ENCODE measurements at places on chromosomes 7 and 10.

GRCh38 chr10:132110111-132110521, 44.4 kb downstream of the JAKMIP3 start:
- no peak for DNase-seq

GRCh38 chr7:116310141-116310540, 99.8 kb downstream of the TES start:
- DNase-seq: no peak

GRCh38 chr7:29276199-29276598, 81.6 kb downstream of the CHN2 start:
- no peak for DNase-seq

GRCh38 chr10:101774589-101775272, 1.2 kb downstream of the FGF8 start:
- DNase-seq: no peak

- no peak for DNase-seq
These were observed 547.7 kb upstream of the DPP6 start for GRCh38 chr7:153504288-153505075.

GRCh38 chr10:131396121-131397050, 84.9 kb upstream of the TCERG1L start:
- DNase-seq: no peak

- DNase-seq: no peak
These were observed 108.9 kb upstream of the HDAC9 start for GRCh38 chr7:18386607-18387006.

GRCh38 chr10:89873055-89873454, 171.7 kb downstream of the KIF20B start:
- no peak for DNase-seq

GRCh38 chr10:98276311-98276710, 8.3 kb upstream of the LOXL4 start:
- DNase-seq: no peak
